Dermis microvascular lymphatic vessel endothelial cell (primary cell): ENCODE measurements at places on chromosomes 13 and 19.

DNA sequence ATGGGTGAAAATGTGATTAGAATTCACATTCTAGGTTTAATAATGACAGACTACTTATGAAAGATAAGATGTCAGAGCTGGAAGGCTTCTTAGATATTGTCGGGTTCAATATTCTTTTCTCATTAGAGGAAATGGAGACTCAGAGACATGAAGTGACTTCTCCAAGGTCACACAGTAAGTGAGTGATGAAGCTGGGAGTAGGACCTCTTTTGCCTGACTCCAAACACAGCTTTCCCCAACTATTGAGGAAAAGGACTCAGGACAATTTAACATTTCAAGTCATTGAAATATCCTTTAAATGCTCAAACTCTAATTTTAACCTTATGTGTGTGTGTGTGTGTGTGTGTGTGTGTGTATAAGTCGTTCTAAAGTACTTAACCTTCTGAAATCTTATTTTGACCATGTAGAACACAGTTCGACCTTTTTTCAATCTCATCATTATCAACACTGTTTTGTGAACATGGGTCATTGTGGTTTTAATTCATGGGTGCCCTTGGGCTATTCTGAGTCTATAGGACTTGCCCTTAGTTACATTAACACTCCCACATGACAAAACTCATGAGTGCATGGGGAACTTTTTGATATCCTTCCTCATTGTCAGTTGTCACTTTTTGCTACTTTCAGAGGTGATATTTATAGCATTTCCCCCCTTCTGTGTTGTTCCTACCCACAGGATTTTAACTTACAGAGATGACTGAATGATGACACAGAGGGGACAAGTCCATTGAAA, 53.0 kb downstream of the LRCH1 start:
- DNase-seq: no peak

GRCh38 chr13:111625526-111626315, 305.3 kb downstream of the TEX29 start:
- DNase-seq: no peak

- DNase-seq: no peak
These were observed 22.5 kb downstream of the C19orf44 start for GRCh38 chr19:16518483-16519229.

- no peak for DNase-seq
These were observed 89.8 kb downstream of the KDM4B start for GRCh38 chr19:5058521-5059212.

- DNase-seq: peak; percentile 42
These were observed 29.1 kb downstream of the NFIX start for GRCh38 chr19:13024126-13024950.
